Epithelial cell of proximal tubule (primary cell): ENCODE measurements at places on chromosomes 11 and 22. TPM values are rescaled to one million over a fixed set of nuclear protein-coding genes. Genes with fewer than 3 reads are reported as not detected.

TRIM5 gene
- total RNA-seq: 20.5 and 28.5 TPM in 2 replicates

MS4A1 gene
- not detected in 2 replicates for total RNA-seq

TCP11L1 gene
- total RNA-seq: 9.8 and 15.2 TPM in 2 replicates

CRYAB gene
- 5.9 and 25.8 TPM in 2 replicates for total RNA-seq

CNTF gene
- 0.29 and 1.2 TPM in 2 replicates for total RNA-seq

DNA sequence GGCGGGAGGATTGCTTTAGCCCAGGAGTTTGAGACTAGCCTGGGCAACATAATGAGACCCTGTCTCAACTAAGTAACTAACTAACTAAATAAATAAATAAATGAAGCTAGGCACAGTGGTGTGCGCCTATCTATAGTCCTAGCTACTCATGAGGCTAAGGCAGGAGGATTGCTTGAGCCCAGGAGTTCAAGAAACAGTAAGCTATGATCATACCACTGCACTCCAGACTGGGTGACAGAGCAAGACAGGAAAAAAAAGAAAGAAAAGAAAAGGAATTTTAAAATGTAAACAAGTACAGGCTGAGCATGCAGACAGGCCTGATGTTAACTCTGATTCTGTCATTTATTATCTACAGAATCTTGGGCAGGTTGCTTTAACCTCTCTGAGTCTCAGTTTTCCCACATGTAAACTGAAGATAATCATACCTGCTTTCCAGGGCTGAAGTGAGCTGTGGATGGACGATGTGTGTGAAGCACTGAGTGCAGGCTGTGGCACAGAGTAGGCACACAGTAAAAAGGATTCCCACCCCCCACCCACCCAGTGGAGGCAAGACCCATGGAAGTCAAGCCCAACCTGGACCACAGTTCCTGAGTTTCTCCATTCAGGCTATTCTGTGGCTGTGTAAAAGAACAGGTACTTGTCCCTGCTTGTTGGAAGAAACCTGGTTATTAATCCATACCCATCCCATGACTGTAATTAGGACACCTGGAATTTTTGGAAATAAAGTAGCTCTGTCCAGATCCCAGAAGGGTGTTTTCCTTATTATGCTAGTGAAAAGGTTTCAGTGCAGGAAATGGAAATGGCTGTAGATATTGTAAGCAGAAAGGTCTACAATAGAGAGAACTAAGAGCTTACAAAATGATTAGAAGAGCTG, 18.7 kb upstream of the SCUBE2 start:
- no peak for DNase-seq

GRCh38 chr22:26377170-26377830, 51.8 kb upstream of the ASPHD2 start:
- no peak for DNase-seq

- DNase-seq: peak; percentile 27
These were observed 187.3 kb upstream of the B3GAT1 start for GRCh38 chr11:134599299-134599771.

DNA sequence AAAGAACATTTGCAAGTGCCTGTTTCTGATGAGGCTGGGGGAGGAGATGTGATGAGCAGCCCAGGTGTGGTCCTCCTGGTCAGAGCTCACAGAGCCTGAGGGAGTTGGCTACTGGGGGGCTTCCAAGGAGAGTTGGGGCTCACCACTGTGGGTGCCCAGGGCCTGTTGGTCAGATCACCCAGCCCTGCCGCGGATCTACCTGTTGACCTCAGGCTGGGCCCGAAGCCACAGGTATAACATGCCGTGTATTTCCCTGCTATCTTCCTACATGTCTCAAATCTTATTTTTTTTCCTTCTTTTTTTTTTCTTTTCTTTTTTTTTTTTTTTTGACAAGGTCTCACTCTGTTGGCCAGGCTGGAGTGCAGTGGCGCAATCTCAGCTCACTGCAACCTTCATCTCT, 199.7 kb upstream of the TBCEL start:
- no peak for DNase-seq
